Activated CD8-positive, alpha-beta memory T cell treated with anti-CD3 and anti-CD28 coated beads, Interleukin-2, amount 10 ng/mL, durations not matched to agents 7 days and 5 days (primary cell): ENCODE measurements at places on chromosomes 11 and 22.

- no peak for DNase-seq
Observed at GRCh38 chr11:64720640-64721358, 2.2 kb downstream of the NRXN2 start.

DNA sequence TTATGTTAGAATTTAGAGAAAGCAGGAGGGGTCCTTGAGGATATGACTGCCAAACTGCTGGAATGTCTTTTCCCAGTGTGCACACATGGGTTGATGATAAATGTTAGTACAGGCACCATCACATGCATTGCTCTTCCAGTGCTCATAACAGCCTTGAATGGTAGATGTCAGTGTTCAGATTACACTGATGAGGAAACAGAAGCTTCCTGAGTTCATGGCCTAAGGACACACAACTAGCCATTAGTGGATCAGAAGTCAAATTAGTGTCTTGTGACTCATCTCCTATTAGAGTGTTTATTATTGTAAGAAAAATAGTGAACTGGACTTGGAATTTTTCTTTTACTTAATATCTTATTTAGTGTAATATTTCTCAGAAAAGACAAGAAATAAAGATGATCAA lies 241.5 kb downstream of the DDX10 start:
- no peak for DNase-seq

DNA sequence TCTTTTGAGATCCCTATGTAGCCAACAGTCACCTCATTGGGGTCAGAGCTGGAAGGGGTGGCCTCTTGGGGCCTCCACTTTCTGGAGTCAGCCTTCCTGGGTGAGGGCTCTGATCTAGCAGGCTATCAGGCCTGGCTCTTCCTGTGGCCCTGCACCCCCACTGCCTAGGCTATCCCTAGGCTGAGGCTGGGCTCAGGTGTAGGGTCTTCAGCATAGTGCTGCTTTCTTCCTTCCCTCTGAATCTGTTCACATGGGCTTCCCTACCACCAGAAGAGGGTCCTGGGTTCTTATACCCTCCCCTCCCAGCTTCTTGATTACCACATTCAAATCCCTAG lies 456 bp upstream of the SPI1 start:
- no peak for DNase-seq

GRCh38 chr11:69918231-69918937 lies 99.2 kb upstream of the FGF3 start:
- no peak for DNase-seq

DNA sequence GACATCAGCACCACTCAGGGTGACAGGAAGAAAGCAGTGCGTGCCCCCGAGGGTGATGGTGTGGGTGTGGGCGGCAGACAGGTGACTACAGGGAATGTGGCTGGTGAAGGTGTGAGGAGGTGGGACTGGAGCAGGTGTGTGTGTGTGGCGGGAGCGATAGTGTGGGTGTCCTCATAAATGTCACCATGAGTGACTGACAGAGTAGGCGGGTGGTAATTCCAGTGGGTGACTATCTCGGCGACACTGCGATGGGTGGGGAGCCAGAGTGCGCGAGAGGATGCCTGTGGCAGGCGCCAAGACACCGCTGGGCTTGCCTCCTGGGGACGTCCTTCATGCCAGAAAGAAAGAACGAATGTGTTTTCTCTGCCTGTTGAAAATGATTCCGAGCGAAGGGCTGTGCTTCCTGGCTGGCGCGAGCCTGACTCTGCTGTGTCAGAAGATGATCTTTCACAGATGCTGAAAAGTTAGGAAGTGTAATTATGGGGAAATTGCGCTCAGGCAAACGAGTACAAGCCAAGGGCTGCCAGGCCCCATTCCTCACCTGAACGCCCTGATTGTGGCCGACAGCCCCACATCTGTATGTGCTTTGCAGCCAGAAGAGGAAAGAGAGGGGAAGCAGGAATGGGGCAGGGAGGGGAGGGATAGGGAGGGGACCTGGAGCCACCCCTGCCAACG lies 98.8 kb upstream of the CD82 start:
- DNase-seq, result no peak

GRCh38 chr22:20531154-20531403 lies 23.7 kb downstream of the MED15 start:
- no peak for DNase-seq

- DNase-seq, result no peak
Observed at GRCh38 chr11:75203641-75204011, 36.9 kb upstream of the TPBGL start.

- no peak for DNase-seq
Observed at GRCh38 chr11:26332572-26332915, 614 bp downstream of the ANO3 start.

DNA sequence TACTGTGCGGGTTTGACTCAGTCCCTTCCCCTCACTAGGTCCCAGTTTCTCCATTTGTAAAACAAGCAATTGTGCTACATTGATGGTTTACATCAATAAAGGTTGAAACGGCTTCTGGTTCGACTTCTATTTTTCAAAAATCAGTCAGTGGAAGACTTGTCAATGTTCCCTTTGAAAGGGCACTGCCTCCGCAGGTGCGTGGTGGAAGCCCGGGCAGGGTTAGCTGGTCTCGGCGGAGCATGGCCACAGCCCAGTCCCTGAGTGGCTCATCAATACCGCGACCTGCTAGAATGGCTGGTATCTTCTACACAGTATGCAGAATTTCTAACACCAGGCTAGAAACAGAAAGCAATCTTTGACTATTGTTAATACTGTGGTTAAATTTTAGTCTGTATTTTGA lies 16.1 kb downstream of the MS4A10 start:
- DNase-seq, result no peak

DNA sequence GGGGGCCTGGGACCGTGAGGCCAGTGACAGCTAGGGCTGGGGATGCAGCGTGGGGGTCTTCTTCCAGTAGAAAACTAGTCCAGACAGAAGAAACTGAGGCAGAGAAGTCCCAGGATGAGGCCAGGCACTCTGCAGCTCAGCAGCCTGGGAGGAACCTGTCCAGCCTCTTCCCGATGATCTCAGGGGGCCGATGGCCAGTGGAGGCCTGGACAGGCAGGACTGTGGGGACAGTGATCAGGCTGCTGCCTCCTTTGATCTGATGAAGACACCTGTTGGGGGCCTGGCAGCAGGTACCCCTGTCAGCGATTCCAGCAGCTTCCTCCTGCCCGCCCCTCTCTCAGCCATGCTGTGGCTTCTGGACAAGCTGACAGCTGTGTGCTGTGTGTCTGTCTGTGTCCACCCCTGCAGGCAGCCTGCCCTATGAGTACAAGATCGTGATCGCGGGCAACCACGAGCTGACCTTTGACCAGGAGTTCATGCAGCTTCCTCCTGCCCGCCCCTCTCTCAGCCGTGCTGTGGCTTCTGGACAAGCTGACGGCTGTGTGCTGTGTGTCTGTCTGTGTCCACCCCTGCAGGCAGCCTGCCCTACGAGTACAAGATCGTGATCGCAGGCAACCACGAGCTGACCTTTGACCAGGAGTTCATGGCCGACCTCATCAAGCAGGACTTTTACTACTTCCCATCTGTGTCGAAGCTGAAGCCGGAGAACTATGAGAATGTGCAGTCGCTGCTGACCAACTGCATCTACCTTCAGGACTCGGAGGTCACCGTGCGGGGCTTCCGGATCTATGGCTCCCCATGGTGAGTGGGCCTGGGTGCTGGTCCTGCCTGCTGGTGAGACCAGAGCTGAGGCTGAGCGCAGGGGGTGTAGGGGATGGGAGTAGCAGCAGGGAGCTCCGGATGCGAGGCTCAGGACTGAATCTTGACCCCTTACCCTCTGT lies 62.6 kb downstream of the MPPED1 start:
- DNase-seq, result no peak

GRCh38 chr11:132028380-132029240 lies 658.2 kb downstream of the NTM start:
- peak; percentile 48 for DNase-seq

DNA sequence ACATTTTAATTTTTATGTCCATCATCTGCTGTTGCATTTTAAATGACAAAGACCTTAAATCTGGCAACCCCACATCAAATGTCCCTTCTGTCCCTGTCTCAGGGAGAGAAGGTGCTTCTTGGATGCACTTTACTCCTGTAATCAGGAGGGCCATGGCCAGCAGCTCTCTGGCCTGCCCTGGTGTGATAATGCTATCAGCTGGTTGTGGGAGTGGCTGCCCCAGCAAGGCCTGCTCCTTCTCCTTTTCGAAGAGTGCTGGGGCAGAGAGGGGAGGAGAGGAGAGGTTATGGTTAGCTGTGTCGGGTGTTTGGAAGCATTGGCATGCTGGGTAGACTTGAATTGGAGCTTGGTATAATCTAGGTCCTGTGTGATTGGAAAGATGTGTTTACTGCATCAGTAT lies 12.8 kb downstream of the TNRC6B start:
- no peak for DNase-seq

GRCh38 chr11:35412285-35412684 lies 7.1 kb downstream of the SLC1A2 start:
- no peak for DNase-seq
